ENCODE measurements at places on chromosomes 2 and 18.

DNA sequence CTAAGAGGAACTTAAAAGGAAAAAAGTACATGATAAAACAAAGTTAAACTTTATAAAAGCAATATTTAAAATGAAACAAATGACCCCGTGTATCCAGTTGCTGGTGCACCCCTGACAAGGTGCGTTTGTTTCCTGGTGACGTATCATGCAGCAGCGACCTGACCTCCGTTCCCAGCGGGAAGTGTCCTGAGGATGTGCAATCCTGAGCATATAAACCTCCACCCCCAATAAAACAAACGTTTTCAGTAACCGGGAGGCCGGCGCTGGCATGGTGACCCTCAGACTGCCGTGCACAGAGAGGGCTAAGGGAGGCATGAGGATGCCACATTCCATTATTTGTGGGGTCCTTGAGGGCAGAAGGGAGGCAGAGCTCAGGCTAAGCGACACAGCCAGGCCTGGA is 14.8 kb downstream of the SLC66A2 start:
- no peak for DNase-seq

- DNase-seq: no peak
Measured at GRCh38 chr18:3212657-3213056, 7.1 kb downstream of the MYOM1 start.

DNA sequence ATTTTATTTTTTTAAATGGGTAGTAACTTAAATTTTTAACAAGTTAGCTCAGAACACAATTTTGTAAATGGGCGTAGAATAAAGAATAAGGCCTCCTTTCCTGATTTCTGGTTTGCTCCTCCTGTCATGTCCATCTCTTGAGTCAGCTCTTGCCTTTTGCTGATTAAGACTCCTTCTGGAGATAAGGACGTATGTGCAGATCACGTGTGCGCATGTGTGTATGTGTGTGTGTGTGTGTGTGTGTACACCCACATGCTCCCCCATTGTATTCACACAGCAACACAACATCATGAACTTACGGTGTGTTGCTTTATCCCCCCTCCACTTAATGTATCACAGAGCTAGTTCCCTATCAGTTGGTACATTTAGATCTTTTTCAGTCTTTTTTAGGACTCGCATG is 182.9 kb downstream of the PRKCE start:
- no peak for DNase-seq

- DNase-seq: no peak
Measured at GRCh38 chr2:180062178-180062577, 55.1 kb upstream of the CWC22 start.

DNA sequence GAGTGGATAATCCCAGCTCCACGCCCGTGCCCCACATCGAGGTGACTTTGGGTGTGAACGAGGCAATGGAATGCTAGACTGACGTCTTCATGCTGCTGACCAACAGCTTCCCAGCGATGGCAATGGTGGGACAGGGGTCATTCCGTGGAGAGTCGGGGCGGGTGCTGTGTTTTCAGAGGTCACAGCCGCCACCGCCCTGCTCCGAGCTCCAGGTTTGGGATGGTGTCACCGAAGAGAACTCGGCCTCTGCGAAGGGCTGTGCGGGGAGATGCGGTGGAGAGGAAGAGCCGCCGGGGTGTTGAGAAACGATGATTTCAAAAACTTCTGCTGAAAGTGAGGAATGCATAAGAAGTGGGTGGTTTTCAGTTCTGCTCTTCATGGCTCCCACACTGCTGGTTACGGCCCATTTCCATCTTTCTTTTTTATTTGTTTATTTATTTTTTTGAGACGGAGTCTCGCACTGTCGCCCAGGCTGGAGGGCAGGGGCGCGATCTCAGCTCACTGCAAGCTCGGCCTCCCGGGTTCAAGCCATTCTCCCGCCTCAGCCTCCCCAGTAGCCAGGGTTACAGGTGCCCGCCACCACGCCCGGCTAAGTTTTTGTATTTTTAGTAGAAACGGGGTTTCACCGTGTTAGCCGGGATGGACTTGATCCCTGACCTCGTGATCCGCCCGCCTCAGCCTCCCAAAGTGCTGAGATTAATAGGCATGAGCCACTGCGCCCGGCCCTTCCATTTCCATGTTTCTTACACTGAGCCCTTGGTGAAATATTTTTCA is 142.6 kb downstream of the RTP5 start:
- no peak for DNase-seq

DNA sequence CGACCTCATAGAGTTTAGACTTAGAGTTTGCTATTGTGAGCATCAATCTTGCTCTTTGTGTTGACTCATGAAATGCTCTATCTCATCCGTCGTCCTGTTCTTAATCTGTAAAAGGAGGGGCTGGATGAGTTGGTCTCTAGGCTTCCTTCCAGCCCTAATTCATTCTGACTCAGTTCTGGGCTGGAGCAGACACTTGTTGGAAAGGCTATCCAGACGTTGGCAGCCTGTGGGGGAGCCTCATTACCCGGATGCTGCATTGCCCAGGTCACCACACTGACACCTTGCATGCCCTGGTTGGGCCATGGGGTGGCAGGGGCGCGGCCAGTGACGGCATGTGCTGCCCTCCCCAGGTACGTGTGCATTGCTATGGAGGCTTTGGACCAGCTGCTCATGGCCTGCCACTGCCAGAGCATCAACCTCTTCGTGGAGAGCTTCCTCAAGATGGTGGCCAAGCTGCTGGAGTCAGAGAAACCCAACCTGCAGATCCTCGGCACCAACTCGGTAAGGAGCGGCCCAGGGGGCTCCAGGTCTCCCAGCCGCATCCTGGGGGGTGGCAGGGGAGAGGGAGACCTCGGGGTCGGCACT is 61.5 kb downstream of the EFR3B start:
- DNase-seq: peak; percentile 39

DNA sequence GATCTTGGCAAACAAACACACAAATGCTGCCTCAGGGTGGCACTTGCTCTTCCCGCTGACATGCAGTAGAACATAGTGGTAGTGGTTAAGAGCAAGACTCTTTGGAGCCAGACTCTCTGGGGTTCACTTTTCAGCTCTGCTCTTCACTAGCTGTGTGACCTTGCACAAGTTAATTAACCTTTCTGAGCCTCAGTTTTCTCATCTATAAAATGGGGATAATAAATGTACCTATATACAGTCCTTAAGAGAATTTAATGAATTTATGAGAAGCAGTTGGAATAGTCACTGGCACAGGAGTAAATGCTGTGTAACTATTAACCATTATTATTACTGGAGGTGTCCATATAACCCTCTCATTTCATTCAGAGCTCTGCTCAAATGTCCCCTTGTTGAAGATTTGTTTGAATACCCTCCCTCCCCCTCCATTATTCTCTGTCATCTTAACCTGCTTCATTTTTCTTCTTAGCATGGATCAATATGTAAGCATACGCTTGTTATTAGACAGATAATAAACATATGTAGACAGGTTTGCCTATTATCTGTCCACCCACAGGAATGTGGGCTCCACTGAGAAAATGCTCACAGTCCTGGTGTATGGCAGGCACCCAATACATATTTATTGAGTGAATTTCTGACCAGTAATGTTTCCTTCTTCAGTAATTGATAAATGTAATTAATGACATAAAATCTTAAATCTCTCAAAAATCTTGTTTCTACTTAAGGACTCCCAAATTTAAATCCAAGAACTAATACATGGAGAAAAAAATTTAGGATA is 64.5 kb downstream of the TSPYL6 start:
- DNase-seq: no peak

DNA sequence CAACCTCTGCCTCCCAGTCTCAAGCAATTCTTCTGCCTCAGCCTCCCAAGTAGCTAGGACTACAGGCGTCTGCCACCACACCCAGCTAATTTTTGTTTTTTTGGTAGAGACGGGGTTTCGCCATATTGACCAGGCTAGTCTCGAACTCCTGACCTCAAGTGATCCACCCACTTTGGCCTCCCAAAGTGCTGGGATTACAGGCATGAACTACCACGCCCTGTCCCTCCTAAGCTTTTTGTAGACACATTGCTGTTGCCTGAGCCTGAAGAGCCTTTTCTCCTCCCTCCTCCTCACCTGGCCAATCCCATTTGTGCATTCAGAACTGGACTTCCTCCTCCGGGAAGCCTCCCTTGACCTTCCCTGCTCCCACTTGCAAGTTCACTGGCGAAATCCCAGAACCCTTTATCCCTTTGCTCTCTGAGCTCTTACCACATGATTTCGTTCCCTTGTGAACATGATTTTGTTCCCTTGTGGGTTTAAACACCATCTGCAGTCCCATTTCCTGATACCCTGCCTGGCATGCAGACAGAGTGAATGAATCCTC is 2.6 kb downstream of the C2orf72 start:
- no peak for DNase-seq

DNA sequence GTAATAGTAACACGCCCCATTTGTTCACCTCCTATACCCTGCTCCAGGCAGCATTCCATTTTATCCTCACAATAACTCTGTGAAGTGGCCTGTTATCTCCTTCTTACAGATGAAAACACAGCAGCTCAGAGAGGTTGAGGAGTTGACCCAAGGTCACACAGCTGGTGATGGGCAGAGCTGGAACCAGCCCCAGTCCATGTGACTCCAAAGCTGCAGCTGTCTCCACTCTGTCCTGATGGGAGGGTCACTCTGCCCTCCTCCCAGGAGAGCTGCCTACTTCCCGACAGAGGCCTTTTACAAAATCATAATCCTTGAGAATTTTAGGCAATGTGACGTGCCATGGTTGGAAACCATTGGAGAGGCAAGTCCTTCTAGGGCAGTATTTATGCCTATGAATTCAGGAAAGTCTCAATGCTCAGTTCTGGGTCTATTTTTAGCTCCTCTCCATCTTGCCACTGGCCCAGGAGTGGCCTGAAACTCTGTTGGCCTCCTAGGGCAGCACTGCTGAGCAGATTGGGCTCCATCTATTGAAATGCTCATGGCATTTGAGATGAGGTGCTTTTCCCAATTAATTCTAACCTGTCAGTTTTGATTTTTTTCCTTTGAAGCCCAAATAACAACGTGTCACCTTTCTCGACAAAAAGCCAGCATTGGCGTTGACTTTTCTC is 162.0 kb upstream of the MSH6 start:
- no peak for DNase-seq

GRCh38 chr2:38716185-38716584 is 35.0 kb downstream of the SRSF7 start:
- no peak for DNase-seq

- no peak for DNase-seq
Measured at GRCh38 chr2:88131201-88131998, 3.5 kb upstream of the FABP1 start.

- DNase-seq: no peak
Measured at GRCh38 chr2:233091595-233092375, 31.6 kb downstream of the INPP5D start.

- DNase-seq: no peak
Measured at GRCh38 chr2:72136933-72137497, 10.6 kb downstream of the CYP26B1 start.

DNA sequence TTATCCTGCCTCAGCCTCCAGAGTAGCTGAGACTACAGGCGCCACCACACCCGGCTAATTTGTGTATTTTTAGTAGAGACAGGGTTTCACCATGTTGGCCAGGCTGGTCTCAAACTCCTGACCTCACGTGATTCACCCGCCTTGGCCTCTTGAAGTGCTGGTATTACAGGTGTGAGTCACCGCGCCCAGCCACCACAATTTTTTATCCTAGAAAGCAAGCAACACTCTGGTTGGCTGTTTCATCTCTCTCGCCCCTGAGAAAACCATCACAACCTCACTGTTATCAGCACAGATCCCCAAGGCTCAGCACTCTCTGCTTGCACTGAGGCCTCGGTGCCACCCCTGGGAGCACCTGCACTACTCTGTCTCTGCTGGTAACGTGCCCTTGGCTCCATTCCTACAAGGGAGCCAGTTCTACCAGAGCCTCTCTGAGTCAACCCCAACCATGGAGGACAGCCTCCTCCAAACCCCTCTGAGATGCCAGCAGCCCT is 134.8 kb upstream of the AGAP1 start:
- no peak for DNase-seq

GRCh38 chr2:68911709-68912108 is 40.5 kb upstream of the BMP10 start:
- no peak for DNase-seq

DNA sequence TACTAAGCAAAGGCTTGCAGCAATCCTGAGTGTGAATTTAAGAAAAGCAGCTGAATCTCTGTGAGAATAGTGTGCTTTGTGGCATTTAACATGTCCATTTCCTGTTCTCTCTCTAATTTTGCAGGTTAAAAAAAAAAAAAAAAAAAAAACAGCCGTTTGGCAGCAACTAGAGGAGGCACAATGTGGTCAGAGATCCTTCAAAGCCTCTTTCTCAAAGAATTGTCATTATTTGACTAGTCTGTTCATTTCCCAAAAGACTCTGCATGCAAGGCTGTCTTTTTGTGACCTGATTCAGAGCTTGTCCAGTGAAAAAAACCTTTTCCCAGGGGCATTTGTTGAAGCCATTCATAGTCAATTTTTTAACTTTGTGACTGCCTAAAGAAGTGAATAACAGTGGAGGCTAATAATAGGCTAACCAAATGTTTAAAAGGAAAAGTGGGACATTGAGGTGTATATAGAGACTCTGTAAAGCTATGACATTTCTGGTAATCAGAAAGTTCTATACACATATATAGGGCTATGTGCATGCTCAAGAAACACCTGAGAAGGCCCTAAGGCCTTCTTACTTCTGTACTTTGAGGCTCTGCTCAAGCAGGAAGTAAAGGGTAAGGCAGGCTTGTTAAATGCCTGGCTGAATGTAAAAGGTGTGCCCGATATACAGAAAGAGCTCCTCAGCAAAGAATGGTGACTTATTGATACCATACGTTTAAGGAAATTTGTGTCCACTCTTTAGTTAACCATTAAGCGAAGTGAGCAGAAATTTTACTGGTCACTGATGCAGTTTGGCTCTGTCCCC is 289.6 kb upstream of the RAB6C start:
- DNase-seq: no peak

- no peak for DNase-seq
Measured at GRCh38 chr18:13612196-13612997, 114.0 kb downstream of the FAM210A start.

Measured in hepatic stellate cell (primary cell).